ENCODE measurements at places on chromosomes 5 and 9.

DNA sequence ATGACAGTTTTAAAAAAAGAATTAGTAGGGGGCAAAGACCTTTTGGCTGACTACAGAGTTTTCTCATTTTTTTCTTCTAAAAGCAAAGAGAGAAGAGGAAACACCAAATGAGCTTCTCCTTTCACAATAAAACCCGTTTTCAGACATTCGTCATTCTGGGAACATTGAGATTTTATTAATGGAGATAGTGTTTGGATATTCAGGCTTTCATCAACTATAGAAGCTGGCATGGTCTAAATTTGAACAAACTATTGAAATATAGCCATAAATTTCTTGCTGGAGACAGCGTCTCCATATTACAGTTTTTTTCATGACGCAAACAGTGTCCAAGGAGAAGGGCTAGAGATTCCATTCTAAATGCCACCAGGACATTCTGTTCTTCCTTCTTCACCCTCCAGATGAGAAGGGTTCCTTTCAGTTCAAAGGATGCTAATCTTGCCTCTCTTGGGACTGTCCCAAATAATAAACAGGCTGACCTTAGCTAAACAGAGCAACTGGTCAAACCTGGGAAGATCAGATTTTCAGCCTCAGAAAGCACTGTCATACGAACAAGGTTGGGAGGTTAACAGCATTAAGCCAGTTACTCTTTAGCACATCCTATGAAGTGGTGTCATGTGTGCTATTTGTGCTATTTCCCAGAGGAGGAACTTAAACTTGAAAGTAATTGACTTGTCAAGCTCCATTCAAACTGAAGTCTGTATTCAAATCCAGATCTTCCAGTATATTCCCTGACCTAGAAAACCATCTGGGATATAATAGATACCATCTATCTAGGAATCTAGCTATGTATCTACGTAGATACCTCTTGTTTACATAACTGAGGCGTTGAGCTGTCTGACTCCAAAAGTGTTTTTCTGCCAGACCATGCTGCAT, 125.6 kb downstream of the LPAR1 start:
- DNase-seq, result no peak

GRCh38 chr9:109903515-109904138, 123.6 kb downstream of the PALM2AKAP2 start:
- DNase-seq, result peak; percentile 65

DNA sequence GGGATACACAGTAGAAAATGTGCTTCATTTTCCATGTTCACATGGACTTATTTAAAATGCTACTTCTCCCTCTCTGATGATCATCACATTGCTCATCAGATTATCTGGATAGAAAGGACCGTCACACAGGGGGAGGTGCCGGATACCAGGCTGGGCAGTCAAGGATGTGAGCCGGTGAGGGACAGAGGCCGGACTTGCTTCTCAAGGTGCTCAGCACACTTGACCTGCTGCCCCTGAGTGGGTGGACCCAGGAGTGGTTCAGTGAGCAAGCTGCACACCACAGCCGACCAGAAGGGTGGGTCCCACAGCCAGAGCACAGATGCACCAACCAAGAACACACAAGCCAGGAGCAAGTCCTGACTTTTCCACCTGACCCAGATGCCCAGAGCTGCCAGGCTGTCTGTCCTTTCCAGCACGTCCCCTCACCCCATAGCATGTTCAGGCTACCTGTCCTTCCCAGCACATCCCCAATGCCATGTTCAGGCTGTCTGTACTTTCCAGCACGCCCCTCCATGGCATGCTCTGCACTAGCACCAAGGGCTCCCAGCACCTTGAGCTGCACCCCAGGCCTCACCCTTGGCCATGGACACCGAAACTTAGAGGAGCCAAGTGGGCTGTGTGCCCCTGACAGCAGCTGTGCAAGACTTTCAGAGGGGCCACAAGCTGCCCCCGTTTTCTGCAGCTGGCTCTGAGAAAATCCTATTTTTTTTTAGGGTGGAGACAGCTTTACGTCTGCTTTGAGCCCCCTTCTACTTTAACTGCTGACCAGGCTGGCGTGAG, 77.8 kb downstream of the SECISBP2 start:
- no peak for DNase-seq

DNA sequence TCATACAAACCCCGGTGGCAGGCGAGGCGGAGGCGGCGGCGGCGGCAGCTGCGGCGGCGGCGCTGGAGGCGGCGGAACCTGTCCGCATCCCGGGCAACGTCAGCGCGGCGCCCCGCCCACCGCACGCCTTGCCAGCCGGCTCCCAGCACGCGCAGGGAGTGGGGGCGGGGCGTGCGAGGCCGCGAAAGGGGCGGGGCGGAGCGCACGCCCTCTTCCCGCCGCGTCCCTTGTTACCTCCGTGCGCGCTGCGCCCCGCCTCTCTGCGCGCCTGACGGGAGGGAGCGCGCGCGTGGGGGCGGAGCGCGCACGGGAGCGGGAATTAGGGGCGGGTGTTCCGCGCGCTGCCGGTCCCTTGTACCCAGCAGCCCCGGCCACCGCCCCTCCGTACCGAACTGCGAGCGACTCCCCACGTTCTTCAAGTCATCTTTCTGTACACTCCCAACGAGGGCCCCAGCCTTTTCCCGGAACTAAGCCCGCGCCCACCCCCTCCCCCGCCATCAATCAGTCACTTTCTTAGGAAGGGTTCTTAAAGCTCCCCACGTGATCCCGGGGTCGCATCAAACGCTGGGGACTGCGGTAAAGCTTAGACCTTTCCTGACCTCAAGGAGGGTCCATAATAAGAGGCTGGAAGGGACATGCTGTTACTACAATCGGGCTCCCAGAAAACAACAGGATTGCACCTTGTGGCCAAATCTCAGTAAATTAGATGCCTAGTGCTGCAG, at the start of gene AGTPBP1:
Gene AGTPBP1 (minus strand): TSS at position 80 of the 722 bp plus-strand sequence. CDS start 29,421 bp downstream, outside the sequence.
- peak; percentile 71 for DNase-seq

- DNase-seq, result peak; percentile 13
Measured at GRCh38 chr9:73183917-73184861, 32.5 kb downstream of the ANXA1 start.

- no peak for DNase-seq
Measured at GRCh38 chr9:2403701-2404100, 217.9 kb upstream of the VLDLR start.

DNA sequence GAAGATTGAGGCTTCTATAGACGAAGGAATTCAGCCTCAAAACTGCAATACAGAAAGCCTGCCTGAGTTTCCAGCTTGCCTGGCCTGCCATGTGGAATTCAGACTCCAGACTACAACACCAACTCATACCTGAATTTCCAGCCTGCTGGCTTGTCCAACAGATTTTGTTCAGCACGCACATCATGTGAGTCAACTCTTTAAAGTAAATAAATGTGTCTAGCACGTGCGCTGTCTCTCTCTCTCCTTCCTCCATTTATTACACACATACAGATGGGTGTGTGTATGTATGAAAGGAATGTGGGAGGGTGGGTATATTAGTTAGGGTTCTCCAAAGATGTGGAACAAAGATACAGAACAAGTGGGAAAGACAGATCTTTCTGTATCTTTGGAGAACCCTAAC, 82.4 kb upstream of the TAS2R1 start:
- no peak for DNase-seq

- DNase-seq, result no peak
Measured at GRCh38 chr9:73824671-73825070, 672.5 kb upstream of the RORB start.

DNA sequence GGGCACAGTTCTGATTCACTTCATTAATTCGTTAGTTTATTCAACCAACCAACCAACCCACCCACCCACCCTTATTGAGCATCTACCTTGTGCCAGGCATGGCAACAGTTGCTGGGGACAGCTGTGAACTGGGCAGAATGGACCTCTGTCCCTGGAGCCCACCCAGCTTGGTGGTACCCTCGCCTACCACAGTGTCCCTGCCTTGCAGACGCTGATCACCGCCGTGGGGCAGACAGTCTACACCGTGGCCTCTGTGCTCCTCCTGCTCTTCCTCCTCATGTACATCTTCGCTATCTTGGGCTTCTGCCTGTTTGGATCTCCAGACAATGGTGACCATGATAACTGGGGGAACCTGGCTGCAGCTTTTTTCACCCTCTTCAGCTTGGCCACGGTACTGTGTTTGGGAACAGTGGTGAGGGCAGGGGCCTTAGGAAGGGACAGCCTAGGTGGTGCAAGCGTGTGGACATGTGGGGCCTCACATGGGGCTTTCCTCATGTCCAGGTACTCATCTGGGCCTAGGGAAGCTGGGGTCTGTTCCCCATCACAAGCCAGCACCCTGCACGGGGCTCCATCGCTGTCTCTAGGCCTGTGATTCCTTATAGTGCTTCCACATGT, 26.2 kb downstream of the PITX1 start:
- DNase-seq, result no peak

DNA sequence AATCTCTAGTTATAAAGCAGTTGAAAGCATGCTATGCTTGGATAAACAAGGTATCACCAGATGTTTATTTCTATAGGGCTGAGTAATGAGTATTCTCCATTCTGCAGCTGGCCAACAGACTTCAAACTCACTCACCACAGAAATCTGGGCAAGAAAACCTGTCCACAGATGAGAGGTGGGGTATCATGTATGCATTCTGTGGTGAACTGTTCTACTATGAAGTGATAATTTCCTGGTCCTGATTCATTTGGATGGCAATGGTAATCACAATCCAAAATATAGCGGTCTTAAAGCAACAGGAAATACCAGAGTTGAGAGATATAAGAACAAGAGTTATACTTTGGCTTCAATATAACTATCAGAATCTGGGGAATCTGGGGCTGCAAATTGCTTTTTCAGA, 65.9 kb upstream of the EFNA5 start:
- DNase-seq, result no peak

DNA sequence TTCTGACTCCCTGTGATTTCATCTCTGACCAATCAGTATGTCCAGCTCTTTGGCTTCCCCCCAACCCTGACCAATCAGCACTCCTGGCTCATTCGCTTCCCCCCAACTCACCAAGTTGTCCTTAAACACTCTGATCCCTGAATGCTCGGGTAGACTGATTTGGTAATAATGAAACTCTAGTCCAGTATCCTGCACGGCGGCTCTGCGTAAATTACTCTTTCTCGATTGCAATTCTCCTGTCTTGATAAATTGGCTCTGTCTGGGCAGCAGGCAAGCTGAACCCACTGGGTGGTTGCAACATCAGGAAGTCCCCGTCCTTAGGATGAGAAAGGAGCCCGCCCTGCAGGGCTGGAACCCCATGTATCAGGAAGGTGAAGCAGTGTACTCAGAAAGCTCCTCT, 10.4 kb downstream of the FCN2 start:
- no peak for DNase-seq

- DNase-seq, result no peak
Measured at GRCh38 chr5:370959-371810, 49.7 kb downstream of the AHRR start.

DNA sequence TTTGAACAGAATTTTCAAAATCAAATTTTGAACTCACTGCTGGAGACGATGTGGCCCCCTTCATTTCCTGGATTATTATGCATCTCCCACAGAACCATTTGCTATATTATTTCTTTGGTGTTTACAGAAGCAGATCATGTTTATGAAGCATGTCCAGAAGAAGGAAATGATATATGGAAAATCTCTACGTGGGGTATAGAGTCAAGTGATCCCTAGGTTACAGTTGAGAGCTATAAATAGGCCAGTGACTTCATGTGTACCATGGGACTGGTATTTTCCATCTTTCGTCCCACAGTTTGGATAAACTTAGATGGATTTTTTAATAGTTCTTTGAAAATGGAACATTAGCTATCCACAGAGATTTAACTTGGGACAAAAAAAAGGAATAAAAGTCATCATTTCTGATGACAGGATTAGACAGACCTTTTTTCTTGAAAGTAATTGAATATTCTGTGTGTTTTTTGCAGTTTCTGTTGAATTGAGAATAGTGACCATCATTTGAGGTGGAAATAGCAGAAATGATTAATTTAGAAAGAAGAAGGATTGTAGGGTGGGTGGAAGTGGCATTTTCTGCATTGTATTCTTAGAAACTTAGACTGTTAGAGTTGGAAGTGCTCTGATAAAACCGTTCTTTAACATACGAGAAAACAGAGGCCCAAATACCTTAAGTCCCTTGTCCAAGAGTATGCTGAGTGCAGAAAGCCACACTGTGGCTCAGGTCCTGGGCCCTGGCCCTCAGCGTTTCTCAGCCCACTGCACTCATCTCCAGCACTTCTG, 136.4 kb downstream of the PIP5K1B start:
- DNase-seq, result no peak

DNA sequence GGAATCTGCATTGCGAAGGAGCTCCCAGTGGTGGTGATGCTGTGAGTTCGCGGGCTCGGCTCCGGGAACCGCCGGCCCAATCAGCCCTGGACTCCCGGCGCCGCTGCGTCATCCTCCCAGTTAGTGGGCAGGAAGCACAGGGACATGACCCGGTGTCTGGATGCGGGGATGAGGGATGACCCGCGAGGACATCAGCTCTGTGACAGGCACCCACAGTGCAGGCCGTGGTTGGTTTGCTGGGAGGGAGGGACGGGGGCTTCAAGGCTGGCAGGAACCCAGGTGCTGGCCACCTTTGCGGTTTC, 996 bp downstream of the NXNL2 start:
- DNase-seq, result no peak

GRCh38 chr5:67032921-67033664, 163.5 kb downstream of the CD180 start:
- DNase-seq, result no peak

- no peak for DNase-seq
Measured at GRCh38 chr9:117191504-117192261, 223.2 kb downstream of the ASTN2 start.

DNA sequence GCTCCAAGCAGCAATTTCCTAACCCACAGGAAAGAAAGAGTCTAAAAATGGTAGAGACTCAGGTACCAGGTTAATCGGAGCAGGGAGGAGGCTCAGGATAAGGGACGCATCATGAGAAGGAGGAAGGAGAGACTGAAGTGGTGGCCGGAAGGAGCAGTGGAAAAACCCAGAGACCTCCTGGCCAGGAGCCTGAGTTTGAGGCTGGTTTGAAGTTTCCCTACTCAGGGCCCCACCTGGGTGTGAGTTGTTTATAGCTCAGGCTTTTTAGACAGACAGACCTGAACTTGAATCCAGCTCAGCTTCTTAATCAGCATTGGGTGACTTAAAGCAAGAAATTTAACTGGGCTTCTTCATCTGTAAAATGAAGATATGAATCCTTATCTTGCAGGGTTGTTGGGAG, 11.9 kb upstream of the AQP7 start:
- no peak for DNase-seq

DNA sequence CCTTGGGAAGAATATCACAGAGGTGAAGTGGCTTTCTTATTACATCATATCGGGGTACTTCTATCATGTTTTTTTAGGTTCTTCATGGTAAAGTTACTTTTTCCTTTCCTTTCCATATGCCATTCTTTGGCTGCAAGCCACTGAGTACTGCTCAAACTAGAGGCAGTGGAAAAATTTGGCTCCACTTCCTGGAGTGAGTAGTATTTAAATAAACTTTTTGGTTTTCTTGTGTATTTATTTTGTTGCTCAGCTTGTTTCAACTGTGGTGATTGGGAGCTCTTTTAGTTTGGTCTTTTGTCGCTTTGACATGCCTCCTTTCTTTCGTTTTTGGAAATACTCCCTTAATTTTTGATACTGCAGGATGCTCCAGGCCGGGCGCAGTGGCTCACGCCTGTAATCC, 69.8 kb downstream of the WDR70 start:
- no peak for DNase-seq
